ENCODE measurements at places on chromosomes 12 and 14.

GRCh38 chr14:65631040-65631439, 218.5 kb downstream of the FUT8 start:
- no peak for DNase-seq

DNA sequence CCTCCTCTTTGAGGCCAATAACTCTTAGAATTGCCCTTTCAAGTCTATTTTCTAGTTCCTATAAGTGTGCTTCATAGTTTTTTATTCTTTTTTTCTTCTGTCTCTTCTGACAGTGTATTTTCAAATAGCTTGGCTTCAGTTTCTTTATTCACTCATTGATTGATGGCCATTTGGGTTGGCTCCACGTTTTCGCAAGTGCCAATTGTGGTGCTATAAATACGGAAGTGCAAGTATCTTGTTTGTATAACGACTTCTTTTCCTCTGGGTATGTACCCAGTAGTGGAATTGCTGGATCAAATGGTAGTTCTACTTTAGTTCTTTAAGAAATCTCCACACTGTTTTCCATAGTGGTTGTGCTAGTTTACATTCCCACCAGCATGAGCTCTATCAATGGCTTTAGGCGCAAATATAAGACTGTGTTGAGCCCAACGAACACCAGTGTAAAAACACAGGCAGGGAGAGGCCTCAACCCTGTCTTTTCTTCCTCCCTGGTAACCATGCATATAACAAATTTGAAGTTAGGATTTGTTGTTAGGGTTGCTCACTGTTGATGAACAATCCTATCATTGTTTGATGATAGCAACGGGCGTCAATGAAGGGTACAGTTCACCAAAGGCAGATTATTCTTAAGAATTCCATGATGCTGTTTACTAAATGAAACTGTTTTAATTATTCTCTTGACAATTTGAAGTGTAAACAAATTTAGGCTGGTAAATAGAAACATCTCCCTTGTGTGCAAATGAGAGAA, 13.3 kb upstream of the LMNTD1 start:
- no peak for DNase-seq

DNA sequence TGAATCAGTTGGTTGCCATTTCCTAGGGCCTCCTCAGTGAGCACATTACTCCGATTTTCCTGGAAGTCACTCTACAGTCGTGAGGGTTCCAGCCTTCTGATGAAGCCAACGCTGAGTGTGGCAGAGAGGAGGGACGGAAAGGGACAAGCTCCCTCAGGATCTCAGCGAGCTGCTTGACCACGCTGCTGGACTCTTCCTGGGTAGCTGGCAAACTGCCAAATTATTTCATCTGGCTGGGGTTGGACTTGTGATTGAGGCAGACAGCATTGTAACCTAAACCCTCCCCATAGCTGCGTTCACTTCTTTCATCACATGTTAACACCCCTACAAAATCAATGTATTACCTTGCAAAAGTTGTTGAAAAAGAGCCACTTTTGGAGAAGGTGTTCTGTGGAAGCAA, 69.6 kb upstream of the CHST11 start:
- DNase-seq: no peak

GRCh38 chr12:47360771-47361388, 281.1 kb upstream of the AMIGO2 start:
- peak; percentile 65 for DNase-seq

- DNase-seq: no peak
Observed at GRCh38 chr12:5012337-5012736, 31.3 kb upstream of the KCNA5 start.

DNA sequence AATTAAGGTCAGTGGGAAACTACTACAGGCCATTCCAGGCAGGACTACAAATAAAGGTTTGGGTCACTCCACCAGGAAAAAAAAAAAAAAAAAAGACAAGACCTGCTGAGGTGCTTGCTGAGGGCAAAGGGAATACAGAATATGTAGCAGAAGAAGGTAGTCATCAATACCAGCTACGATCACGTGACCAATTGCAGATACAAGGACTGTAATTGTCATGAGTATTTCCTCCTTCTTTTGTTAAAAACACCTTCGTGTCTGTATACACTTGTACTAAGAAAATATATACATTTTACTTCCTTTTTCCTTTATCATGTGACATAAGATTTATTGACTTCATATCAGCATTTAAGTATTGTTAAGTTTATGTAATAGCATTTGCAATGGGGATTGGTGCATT, 19.2 kb downstream of the GYS2 start:
- DNase-seq: no peak

- no peak for DNase-seq
Observed at GRCh38 chr12:47849261-47849660, 29.6 kb upstream of the HDAC7 start.

All from activated CD4-positive, alpha-beta memory T cell treated with anti-CD3 and anti-CD28 coated beads, Interleukin-2, amount 10 ng/mL, durations not matched to agents 7 days and 5 days (primary cell).